Lower lobe of right lung (tissue), 2 donors: ENCODE measurements at places on chromosomes 3 and 15. TPM values are rescaled to one million over a fixed set of nuclear protein-coding genes. Genes with fewer than 3 reads are reported as not detected.

The SAXO2 gene
- total RNA-seq: 15.8 TPM

DNA sequence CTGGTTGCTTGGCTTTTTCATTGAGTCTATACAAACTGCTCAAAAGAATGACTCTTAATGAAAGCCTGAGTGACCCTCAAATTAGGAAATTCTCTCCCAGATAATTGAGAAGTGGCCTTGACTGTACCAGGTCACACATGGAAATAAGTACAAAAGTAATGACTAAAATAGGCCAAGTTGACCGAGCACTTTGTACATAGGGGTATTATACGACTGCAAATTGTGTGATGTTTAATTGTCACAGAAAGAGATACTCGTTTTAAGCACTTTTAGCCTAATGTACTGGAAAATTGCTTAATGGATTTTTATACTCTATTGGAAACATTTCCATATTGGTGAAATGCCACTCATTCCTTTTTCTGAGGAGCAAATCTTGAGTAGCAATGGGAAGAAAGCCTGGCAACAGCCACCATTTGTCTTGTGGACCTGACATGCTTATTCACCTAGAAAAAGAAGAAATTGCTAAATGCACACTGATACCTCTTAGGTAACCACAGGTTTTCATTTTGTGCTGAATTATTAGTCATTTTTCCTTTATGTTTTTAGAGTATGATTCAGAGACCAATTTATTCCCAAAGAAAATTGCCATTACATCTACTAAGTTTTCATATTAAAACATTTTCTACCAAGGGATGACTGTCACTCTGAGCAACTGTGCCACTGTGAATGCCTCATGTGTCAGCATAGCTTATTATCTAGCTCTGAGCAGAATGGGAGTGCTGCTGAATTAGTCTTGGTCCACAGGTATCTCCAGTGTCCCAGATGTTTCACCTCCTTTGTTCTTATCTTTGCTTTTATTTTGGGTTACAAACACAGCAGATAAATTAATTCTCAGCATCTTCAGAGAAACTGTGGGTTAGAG, 8.9 kb upstream of the PXK start:
- H3K27ac ChIP-seq: no peak overlapping the region
- DNase-seq: no peak
- H3K27me3 ChIP-seq: no peaks in the 10 kb centered on the region
- peaks cover 15% of the 10 kb centered on the region for H3K36me3 ChIP-seq
- peaks cover 11% of the 10 kb centered on the region for H3K4me1 ChIP-seq
- no peak overlapping the region for H3K4me3 ChIP-seq

The SLITRK3 gene
- 0.65 TPM for total RNA-seq

The LRRN1 gene
- total RNA-seq: 2.0 TPM
